Lower lobe of right lung (tissue), 2 donors: ENCODE measurements at places on chromosomes 7 and 10. TPM values are rescaled to one million over a fixed set of nuclear protein-coding genes. Genes with fewer than 3 reads are reported as not detected.
A peak's percentile ranks its signal among the peaks of the same experiment; 100 is the strongest.

The EPHB6 gene
- total RNA-seq = 12.2 TPM

The CD36 gene
- total RNA-seq = 141 TPM

The ASZ1 gene
- total RNA-seq = not detected

The UBTD1 gene
- total RNA-seq = 37.7 TPM

The CPN1 gene
- total RNA-seq = not detected

The GSAP gene
- 80.0 TPM for total RNA-seq

DNA sequence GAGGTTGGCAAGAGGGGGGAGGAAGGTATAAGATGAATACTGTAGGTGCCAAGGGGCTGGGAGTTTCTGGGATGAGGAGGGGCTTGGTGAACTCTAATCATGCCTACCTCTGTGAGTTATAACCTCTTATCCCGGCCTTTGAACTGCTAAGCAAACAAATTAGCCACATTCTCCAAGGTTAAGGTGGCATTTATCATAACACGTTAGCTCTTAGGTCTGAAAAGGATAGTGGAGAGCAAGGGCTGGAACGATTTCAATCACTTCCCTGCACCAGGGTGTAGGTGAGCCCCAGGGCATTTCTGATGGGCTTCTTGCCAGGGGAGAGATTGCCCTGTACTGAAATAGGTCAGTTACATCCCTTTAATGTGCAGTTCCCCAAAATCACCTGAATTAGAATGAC is 28.6 kb upstream of the DMBT1 start:
- DNase-seq = no peak

- peak; percentile 76 for DNase-seq
These were observed 50.9 kb downstream of the INPP5A start for GRCh38 chr10:132588301-132589013.

DNA sequence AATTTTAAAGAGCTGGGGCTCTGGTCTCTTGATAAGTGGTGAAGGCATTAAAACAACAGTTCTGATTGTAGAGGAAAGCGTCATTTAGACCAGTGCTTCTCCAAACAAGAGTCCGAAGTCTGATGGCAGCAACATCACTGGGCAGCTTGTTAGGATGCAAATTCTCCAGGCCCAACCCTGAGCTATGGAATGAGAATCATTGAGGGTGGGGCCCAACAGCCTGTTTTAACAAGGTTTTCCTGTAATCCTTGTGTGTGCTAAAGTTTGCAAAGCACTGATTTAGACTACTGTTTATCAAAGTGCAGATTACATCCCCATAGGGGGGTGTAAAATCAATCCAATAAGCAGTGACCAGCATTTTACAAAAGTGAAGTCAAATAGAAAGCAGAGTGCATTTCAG is 2.6 kb upstream of the ZNRF2 start:
- DNase-seq = no peak

DNA sequence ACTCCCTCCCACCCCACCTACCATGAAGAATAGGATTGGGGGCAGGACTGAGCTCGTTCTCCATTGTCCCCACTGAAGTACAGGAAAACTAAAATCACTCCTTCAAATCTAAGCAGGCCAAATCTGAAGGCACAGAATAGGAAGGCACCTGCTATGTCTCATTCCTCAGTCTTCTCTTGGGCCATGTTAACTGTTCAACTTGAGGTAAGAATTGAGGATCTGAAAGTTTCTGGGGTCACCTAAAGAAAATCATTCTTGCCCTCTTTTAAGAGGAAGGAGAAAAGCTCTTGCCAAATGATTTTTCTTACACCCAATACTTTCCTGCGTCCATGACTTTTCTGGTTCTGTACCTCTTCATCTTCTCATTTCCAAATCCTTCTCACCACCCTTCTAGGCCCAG is 4.9 kb downstream of the CPN1 start:
- DNase-seq = no peak

- no peak for DNase-seq
These were observed 70.2 kb downstream of the PRTFDC1 start for GRCh38 chr10:24882047-24882698.

DNA sequence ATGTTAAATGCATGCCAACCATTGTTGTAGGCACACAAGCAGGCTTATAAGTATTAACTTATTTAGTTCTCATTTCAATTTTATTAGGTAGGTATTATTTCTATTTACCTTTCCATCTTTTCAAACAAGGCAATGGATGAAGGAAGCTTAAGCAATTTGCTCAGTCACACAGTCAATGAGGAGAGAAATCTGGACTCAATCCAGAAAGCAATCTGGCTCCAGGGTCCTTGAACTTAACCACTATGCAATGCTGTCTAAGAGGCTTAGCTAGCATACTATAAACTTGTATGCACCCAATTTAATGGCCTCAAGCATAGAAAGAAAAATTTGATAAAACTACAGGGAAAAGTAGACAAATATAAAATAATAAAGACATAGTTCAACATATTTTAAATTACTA is 88.6 kb downstream of the VWDE start:
- DNase-seq = no peak

GRCh38 chr10:100972115-100972903 is 3.0 kb downstream of the SEMA4G start:
- DNase-seq = no peak

- DNase-seq = peak; percentile 62
These were observed 229.6 kb downstream of the PRPF18 start for GRCh38 chr10:13816195-13816925.

DNA sequence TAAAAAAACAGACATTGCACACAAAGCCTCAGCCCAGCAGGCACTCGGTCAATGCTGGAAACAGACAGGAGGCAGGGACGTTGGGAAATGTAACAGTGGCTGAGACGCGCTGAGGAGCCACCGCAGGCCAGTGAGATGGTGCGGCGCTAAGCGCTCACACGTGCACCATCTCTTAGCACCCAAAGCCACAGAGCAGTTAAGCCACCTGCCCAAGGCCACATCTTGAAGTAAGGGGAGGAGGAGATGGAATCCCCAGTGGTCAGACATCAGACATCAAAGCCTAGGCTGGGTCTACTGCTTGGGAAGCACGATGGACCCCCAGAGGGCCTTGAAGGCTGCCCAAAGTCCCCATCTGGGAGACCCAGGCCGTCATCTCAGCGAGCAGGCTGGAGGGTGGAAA is 15.6 kb downstream of the LAT2 start:
- no peak for DNase-seq

DNA sequence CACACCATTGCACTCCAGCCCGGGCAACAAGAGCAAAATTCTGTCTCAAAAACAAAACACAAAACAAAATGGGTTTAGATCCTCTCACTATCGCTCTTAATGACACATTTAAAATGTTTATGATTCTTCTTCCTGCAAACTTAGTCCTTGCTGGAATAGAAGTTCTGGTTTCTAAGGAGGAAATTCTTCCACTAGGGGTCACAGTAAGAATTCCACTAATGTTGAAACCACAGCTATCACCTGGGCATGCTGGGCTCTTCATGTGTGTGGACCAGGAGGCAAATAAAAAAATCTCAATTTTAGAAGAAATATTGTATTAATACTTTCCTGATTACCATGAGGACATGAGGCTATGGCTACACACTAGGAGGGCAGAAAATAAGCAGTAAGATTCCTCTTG is 915.8 kb downstream of the TYW1 start:
- DNase-seq = no peak

DNA sequence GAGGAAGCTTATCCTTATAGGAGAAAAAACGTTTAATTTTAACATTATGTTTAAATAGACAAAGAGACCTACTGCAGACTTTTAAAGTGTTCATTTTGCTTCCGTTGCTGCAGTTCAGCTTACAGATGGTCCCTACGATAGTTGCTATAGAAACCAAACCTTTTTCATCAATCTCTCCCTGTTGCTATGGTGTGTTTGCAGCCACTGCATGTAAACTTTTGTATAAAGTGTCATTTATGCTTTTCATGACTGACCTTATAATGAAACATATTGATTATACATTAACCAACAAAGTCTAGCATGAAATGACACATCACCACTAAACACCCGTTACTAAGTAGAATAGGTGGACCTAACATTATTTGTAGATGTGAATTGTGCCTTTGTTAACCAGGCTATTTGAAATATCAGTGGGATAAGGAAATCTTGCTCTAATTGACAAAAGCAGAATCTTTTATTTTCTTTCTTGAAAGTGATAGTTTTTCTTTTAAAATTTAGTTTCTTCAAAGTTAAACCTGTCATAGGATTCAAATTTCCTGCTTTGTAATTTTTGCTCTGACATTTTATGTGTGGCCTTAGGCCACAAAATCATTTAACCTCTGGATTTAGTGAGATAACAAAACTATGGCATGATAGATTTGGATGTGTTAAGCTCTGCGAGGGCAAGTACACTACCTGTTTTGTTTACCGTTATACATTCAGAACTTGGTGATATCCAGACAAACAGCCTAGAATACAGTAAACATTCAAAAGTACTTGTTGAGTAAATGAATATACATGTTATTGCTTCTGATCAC is 64.0 kb downstream of the CACNB2 start:
- DNase-seq = no peak

DNA sequence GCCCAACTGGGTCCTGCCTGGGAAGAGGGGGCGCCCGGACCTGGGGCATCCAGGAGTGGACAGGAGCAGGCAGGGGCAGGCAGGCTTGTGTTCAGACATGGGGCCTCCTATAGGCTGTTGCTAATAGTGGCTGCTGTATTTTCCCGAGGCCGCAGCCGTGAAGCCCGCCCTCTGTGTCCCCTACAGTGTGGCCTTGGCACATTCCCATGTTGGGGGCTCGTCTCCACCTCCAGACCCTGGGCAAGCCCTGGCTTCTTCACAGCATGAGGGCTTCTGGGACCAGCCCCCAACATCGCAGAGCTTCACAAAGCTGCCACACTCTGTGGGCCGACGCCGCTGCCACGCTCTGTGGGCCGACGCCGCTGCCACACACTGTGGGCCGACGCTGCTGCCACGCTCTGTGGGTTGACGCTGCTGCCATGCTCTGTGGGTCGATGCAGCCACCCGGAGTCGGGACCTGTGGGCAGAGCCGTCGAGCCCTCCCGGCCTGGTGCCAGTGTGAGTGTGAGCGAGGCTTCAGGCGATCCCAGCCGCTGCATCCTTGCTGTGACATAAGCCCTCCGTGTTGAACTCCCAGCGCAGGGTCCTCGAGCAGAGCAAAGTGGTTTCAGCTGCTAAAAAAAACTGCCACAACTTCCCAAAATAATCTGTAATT is 109.0 kb downstream of the INPP5A start:
- peak; percentile 44 for DNase-seq

GRCh38 chr7:15558756-15559155 is 3.1 kb downstream of the AGMO start:
- no peak for DNase-seq

GRCh38 chr10:59536167-59537014 is 173.3 kb downstream of the SLC16A9 start:
- DNase-seq = peak; percentile 47

DNA sequence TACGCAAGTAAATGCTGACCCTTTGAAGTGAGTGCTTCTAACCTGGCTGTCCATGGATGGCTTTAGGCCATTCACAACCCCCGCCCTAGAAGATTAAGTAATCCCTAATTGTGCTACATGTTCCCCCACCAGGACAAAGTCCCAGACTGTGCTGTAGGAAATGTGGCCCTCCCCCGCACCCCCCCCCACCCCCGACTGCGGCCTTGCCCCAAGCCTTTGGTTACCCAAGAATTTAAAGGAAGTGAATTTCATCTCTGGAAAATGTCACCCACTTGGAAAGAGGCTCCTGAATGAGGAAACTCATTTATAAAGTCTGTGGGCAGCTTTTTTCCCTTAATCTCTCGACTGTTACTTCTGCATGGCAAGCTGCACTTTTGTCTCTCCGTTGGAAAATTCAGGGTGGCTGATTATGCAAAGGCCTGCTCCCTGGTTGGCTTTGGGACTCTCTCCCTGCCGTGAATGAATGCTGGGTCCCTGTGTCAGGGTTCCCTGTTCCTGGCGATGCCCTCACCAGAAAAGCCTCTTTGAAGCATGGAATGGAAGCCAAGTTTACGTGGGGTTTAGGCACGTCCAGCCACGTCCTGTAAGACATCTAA is 31.4 kb upstream of the AQP1 start:
- DNase-seq = no peak

- DNase-seq = peak; percentile 66
These were observed 328.9 kb downstream of the RPS24 start for GRCh38 chr10:78362406-78363022.

DNA sequence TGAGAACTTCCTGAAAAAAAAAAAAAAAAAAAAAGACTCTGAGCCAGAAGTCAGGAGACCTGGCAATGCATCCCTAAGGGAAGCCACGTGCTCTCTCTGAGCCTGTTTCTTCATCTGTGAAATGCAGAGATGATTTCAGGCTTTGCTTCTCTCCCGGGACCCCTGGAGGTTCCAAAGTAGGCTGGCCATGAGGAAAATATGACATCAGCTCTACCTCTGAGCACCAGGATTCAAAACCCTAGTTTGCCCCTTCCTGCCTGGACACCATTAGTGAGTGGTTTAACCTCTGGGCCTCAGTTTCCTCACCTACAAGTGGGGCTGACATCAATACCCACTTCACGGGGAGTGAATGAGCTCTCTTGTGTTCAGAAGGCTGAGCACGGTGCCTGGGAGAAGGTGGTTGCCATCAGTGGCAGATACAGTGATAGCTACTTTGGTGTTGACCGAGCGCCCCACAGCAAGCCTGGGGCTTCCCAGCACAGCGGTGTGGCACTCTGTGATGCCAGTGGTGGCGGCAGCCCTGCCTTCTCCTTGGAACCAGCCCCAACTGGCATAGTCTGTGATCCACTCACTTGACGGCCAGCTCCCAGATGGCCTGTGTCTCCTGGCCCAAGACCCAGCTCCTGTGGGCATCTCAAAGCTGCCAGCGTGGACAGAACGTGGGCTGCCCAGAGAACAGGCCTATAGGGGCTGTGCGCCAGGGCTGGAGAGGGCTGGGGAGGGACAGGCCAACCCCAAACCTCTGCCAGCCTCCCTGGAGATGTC is 153.1 kb upstream of the UNC5B start:
- DNase-seq = no peak

DNA sequence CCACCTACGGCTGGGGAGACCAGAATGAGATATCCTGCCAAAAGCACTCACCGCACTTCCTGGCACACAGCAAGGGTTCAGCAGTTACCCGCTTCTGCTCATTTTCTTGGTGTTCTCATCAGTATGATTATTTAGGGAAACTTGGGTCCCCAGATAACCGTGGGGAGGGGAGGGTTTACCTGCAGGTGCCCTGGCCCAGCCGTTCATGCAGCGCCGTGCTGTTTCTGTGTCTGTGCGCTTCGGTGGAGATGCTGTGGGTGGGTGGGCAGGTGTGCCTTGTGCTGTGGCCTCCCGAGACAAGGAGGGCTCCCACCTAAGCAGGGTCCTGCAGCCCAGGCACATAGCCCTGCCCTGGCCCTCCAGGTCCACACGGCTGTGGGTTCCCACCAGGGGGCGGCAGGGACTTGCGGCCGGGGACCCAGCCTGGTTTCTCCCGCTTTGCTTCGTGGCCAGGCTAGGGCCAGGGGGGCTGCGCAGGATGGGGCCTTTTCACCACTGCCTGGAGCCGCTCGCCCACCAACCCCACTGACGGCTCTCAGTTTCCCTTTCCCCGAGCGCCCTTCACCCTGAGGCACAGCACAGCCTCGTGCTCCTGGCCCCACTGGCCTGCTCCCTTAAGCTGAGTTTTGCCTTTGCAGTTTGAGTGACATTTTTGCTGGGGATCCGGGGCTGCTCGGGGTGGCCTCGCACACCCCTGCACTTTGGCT is 78.5 kb downstream of the LHPP start:
- DNase-seq = peak; percentile 70
